ENCODE measurements at places on chromosomes 5 and 9. TPM values are rescaled to one million over a fixed set of nuclear protein-coding genes. Genes with fewer than 3 reads are reported as not detected.

DNA sequence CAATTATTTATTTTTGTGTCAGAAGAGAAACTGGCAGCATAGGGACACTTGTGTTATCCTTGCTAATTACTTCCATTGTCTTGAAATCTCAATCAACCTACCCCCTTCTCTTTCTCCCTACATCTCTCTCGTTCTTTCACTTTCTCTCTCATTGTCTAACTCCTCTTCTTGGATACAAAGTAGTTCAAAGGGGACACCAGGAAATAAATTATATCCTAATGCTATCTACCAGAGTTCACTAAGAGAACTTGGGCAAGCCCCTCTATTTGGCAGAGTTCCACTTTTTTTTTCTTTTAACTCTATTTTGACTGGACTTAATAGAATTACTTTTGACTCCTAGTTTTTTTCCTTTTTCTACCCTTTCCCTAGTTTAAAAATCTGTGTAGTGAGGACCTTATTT is 102.2 kb downstream of the MEF2C start:
- DNase-seq: no peak

GRCh38 chr9:78357165-78357873 is 60.4 kb downstream of the PSAT1 start:
- no peak for DNase-seq

DNA sequence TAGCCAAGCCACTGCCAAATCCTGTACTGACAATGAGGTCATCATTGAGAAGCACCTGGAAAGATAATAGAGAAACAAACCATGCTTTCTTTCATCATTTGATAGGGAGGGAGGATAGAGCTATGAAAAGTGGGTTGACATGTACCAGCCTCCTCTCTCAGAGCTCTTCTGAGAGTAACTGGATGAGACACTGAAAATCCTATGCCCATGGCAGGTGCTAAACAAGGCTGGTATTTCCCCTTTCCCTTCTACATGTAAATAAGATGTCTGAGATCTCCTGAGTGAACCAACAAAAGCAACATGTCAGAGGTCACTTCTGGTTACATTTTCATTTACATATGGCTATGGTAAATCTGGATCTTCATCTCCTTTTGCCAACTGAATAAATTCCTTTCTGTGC is 45.3 kb upstream of the TRAF1 start:
- no peak for DNase-seq

GRCh38 chr5:39209924-39210323 is 9.4 kb downstream of the FYB1 start:
- no peak for DNase-seq

- DNase-seq: peak; percentile 23
Measured at GRCh38 chr5:126777257-126777974, 480 bp downstream of the LMNB1 start.

GRCh38 chr5:1112596-1113331 is 901 bp upstream of the SLC12A7 start:
- no peak for DNase-seq

DNA sequence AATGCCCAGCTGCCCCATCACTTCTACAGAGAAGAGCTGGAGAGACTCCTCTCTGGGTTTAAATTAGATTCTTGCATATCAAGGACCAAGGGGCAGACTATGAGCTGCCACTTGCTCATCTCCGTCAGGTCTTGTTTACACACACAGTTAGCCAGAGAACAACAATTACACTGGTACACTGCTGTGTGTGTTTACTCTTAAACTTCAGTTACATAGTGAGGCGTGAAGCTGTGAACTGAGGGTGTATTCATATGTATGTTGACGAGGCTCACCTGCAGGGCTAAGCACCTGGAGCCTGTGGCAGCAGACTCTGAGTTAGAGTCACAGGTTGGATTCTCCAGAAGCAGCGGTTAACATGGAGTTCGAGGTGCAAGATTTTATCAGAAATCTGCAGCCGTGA is 155.4 kb upstream of the ANKH start:
- DNase-seq: no peak

DNA sequence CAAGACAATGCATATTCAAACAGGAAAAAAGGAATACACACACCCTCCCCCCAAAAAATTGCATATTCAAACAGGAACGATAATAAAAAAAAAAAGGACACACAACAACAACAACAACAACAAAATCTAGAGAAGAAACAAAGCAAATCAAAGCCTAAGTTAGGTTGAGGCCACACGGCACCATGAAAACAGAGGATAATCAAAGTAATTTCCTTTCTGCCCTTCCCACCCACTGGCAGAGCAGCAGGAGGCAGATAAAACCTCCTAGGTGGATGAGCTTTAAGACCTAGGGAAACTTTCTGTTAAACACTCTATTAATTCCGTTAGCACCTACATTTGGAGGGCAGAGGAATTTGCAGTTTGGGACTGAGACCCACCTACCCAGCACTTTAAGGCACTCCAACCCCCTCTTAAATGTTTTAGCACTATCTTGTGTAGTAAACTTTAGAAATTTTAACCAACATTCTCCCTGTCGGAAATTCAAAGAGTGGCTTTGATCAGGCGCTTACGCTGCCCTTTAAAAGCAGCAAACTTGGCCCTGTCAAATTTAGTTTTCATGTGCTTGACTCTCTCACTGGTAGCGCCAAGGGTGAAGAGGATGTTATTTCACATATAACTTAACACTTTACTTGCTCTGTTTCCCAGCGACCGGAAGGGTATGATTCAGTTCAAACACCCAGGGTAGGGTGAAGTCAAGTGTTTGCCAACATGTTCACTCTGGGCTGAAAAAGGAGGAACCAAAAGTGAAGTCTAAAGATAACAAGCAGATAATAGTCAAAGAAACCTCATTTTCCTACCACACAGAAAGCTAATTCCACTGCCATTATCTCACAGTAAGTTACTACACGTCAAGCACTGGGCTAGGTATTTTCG is 9.2 kb downstream of the ENC1 start:
- DNase-seq: peak; percentile 26

- no peak for DNase-seq
Measured at GRCh38 chr9:28999806-29000205, 1426.5 kb upstream of the C9orf72 start.

GRCh38 chr9:126151031-126151685 is 175.5 kb upstream of the MVB12B start:
- no peak for DNase-seq

The GPR150 gene
- 0.24 TPM for polyA plus RNA-seq

- no peak for DNase-seq
Measured at GRCh38 chr9:133676450-133676849, 40.3 kb downstream of the DBH start.

DNA sequence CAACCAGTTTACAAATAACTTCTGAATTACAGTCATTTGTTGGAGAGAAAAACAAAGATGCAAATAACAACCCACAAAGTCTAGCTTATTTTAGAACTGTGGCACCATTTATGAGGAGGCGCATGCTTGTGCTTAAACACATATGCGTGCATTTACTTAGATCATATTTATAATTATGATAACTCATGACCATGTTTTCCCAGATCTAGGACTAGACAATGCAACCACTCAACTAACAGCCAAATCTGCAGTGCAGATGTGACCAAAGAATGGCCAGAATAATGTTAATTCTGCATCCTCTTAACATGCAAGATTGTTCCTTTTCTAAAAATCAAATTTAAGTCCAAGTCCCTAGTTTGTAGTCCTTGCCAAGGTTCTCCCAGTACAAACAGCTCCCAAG is 167.3 kb upstream of the FST start:
- no peak for DNase-seq

DNA sequence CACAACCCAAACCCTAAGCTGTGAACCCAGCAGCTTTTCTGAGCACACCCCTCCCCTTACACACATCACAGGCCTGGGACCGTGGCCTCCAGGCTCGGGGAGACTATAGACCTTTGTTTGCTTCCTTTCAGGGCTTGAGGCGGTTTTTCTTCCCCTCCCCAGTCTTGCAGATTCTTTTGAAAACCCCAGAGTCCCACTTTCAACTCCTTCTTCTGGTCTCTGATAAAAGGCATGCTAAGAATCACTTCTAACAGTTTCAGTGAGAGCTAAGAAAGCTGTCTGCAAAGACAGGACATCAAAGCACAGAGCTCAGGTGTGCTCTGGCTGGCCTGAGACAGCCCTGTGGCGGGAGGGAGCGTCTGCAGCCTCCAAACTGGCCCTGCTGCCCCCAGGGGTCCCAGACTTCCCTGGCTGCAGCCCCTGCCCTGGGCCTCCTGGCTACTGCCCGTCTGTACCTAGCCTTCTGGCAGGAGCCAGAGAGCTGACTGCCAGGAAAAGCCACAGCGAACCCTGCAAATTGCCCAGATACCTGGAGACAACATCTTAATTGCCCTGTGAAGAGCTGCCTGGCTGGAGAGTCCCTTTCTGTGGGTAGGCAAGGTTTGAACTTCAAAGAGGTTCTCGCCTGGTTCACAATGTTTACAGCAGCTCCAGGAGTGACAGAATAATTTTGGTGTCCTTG is 138.9 kb downstream of the GADD45G start:
- no peak for DNase-seq

DNA sequence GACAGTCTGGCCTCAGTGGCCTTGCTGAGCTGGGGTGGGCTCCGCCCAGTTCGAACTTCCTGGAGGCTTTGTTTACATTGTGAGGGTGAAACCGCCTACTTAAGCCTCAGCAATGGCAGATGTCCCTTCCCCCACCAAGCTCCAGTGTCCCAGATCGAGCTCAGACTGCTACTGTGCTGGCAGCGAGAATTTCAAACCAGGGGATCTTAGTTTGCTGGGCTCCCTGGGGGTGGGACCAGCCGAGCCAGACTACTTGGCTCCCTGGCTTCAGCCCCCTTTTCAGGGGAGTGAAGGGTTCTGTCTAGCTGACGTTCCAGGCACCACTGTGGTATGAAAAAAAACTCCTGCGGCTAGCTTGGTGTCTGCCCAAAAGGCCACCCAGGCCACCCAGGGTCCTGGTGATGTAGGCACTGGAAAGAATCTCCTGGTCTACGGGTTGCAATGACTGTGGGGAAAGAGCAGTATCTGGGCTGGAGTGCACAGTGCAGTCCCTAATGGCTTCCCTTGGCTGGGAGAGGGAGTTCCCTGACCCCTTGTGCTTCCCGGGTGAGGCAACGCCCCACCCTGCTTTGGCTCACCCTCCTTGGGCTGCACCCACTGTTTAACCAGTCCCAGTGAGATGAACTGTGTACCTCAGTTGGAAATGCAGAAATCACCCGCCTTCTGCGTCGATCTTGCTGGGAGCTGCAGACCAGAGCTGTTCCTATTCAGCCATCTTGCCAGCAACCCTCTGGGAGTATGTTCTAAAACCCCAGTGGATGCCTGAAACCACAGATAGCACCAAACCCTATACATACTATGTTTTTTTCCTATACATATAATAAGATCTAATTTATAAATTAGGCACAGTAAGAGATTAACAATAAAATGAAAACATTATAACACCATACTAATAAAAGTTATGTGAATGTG is 95.5 kb downstream of the TMEM161B start:
- DNase-seq: no peak

The FBP2 gene
- not detected for polyA plus RNA-seq

GRCh38 chr5:51387884-51388275 is 4.6 kb downstream of the ISL1 start:
- DNase-seq: no peak

GRCh38 chr5:124234770-124235562 is 511.5 kb downstream of the ZNF608 start:
- DNase-seq: no peak

DNA sequence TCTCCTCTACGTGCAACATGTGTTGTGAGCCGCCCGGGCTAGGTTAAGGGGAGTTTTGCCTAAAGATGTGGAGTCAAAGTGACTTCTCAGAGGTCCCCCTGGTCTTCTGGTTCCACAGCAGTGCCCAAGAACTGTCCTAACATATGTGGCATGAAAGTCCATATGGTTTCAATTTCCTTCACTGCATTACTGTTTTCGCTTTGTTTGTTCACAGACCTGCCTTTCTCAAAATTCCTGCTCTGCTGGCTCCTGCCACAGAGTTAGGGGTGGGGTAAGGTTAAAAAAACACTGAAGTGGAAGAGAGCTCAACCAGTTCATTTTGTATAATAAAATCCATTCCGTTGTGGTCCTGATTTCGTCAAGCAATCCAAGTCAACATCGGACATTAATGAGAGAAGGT is 289.4 kb downstream of the DMAC1 start:
- DNase-seq: no peak

DNA sequence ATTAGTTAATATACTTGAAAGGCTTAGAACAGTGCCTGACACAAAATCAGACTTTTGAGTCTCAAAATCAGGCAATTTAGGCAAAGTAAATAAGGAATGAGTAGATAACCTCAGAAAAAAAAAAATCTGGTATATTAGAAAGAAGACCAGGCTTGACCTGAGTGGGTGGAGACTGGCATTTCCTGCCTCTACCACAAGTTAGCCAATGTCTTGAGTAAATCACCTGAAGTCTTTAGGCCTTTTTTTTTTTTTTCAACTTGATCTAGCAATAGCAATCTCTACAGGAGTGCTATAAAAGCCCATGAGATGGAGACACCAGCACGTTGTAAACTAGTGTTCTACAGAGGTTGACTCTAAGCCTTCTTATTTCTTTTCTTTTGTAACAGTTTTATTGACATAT is 104.2 kb upstream of the RASEF start:
- DNase-seq: no peak

DNA sequence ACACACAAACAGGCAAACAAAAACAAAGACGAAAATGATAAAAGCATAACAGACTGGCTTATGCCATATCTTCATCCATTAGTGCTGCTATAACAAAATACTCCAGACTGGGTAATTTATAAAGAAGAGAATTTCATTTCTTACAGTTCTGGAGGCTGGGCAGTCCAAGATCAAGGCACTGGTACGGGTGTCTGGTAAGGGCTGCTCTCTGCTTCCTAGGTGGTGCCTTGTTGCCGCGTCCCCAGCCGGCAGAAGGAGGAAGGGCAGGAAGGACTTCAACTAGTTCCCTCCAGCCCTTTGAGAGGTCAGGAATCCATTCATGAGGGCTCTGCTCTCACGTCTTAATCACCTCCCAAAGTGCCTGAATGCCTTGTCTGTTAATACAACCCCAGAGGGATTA is 122.6 kb downstream of the BOD1 start:
- no peak for DNase-seq

The CBY3 gene
- polyA plus RNA-seq: not detected

DNA sequence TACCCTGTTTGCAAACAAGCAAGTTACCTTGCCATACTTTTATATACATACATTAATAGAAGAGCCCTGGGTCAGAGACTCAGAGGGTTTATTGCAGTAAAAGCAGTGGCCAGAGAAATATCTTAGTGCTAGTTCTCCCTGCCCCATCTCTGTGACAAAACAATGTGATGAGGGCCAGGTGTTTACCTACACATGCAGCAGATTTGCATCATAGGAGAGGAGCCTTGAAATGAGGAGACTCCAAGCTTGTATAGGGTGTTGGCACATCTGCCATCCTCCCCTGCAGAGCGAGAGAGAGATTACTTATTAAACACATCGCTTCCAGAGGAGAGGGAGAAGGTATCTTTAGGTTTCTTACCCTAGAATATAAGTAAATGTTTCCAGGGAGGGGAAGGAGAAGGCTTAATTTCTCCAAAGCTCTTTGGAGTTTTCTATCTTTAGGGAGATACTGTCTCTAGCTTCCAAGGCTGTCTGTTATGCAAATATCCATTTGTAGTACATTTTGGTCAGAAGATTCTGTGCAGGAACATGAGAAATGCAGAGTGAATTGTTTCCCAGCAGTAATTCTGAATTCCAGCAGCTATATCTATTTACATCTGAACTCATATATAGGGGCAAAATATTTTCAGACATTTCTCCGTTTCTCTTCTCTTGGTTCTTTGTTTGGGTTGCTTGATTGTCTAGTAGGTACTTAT is 15.7 kb downstream of the FER start:
- DNase-seq: no peak
